KBM-7 (cell line): ENCODE measurements at places on chromosomes 16 and 17.

DNA sequence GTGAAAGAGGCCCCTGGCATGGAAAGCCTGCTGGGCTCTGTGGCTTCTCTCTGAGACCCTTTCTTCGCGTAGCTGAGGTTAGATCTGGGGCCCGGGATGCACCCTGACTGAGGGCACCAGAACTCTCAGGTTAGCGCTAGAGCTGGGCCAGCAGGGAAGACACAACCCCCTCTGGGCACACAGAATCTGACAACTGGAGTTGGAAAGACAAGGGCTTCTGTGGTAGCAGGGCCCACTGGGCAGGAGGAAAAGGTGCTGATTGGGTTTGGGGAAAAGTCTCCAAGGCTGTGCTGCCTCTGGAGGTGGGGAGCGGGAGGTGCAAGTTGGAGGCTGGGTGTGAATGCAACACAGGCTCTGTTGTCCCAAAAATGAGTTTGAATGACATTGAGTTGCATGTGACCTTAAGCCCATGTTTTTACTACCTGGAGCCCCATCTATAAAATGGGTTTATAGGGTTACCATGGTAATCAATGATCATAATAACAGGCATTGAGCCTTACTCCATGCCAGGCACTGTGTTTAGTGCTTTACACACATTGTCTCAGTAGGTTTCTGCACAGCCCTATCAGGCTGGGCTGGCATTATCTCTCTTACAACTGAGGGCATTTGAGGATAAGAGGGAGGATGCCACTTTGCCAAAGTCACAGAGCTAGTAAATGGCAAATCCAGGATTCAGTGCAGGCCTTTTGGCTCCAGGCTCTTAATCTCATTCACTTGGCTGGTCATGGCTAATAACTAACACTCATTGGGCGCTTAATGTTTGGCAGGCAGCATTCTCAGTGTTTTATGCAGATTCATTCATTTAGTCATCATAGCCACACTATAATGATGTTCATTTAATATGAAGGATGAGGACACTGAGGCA is 9.5 kb upstream of the IGFBP4 start:
- peak; percentile 39 for DNase-seq

- no peak for DNase-seq
Observed at GRCh38 chr17:28086519-28086918, 44.0 kb downstream of the NLK start.

DNA sequence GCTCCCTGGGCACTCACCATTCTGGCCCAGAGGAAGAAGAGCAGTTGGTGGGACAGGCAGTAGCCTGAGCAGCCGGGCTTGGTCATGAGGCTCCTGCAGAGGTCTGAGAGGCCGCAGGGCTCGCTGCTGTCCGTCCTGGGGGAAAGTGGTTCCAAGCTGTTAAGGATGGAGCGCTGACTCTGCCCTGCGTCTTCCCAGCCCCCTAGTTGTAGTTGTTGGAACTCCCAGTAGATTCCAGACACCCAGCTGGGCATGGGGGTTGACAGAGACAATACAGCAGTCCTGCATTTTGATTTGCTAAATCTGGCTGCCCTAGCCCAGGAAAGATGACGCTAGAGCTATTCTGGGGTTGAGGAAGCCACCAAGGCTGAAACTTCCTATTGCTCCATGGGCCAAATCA is 7.3 kb downstream of the C16orf89 start:
- no peak for DNase-seq

DNA sequence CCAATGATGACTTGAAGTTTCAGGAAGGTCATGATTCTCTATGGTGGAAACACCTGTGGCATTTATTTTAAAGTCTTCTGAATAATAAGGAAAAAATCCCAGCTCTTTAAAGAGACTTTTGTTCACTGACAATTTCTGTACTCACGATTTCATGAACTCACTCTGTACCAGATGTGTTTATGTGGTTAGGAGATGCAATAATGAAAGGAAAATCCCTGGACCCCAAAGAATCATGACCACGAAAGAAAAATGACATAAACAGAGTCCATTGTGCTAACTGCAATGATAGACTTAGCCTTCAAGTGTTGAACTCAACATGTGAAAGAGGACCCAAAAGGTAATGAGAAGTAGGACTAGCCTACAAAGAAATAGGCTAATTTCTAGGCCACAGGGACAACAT is 947.5 kb downstream of the CDH11 start:
- no peak for DNase-seq

- peak; percentile 87 for DNase-seq
Observed at GRCh38 chr17:60598001-60598736, 1.8 kb upstream of the PPM1D start.

GRCh38 chr16:50721549-50722404 is 20.1 kb upstream of the CYLD start:
- DNase-seq: no peak

GRCh38 chr17:7440113-7440833 is 961 bp downstream of the FGF11 start:
- no peak for DNase-seq

DNA sequence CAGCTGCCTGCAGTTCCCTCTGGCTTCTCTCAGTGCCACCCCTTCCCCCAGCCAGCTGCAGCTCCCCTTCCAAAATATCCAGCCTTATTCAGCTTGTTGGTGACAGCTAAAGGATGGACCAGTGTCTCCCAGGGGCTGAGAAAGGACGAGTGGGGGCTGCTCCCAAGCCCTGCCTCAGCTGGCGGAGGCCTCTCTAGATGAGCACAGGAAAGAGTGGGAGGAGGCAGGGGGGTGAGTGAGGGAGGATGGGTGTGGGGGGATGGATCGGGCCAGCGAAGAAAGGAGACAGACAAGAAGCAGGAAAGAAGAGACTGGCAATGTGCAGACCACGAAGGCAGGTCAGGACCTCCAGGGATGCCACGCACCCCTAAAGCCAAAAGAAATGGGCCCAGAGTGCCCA is 17.5 kb downstream of the PIPOX start:
- peak; percentile 24 for DNase-seq

GRCh38 chr16:88264641-88265285 is 118.0 kb upstream of the ZNF469 start:
- peak; percentile 5 for DNase-seq

DNA sequence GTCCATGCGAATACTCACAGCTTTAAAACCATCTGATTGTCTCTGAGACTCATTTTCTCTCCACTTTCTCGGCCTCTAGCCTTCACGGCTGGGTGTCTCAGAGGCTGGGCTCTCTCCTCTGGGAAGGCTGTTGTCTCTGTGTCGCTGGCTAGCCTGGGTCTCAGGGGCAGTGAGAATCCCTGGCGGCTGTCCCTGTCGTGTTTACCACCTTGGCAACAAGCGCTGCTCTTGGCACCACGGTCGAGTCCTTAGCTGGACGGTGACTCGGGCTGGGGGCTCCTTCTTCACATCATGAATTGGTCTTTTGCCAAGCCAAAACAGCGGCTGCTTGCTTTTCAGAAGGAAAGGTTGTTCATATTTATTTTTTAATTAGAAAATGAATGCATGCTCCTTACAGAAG is 81.1 kb downstream of the MSI2 start:
- DNase-seq: no peak

GRCh38 chr17:47850692-47851573 is at the start of gene SP6:
SP6 (minus strand) TSS chr17:47851163; CDS start chr17:47848429, 2,734 bp downstream.
- DNase-seq: no peak

- DNase-seq: no peak
Observed at GRCh38 chr17:62206550-62206949, 141.5 kb upstream of the MED13 start.
